ENCODE measurements at places on chromosomes 5 and 9. TPM values are rescaled to one million over a fixed set of nuclear protein-coding genes. Genes with fewer than 3 reads are reported as not detected.

DNA sequence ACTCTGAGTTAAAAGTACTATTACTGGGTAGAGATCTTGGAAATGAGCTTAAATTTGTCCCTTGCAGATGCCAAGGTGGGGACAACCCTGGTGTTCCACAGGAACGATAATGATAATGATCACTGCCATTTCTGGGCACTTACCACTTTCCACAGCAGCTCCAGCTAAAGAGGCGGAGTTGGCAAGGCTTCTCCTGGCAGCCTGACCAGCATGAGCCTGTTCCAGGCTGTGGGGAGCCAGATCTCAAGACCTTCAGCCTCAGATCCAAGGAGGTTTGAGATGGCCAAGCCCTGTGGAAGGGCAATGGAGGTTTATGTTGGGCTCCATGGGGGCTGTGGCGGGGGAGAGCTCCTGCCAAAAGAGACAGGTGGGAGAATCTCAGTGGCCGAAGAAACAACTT lies 244.9 kb upstream of the MVB12B start:
- H3K27me3 ChIP-seq, result no peaks in the 10 kb centered on the region
- H3K27ac ChIP-seq, result no peak overlapping the region
- no peak for DNase-seq
- H3K4me1 ChIP-seq, result no peaks in the 10 kb centered on the region

DNA sequence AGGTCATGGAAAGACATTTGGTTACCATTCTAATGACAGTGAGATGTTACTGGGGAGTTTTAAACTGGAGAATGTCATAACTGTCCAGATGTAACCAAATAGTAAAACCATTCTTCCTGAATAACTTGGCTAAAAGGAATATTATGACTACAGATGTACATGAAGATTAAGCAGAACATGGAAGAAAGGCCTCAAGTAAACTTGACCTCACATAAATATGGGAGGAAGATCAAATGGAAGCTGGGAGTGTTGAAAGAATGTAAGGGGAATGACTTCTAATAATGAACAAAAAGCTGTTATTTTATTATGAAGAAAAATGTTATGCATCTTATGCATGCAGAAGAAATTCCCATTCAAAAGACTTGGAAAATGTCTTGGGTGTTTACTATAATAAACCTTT lies 107.7 kb upstream of the CDKN2B start:
- no peaks in the 10 kb centered on the region for H3K36me3 ChIP-seq
- no peak for DNase-seq
- H3K4me3 ChIP-seq, result no peak overlapping the region

- peaks cover 13% of the 10 kb centered on the region for H3K4me1 ChIP-seq
- H3K27me3 ChIP-seq, result no peaks in the 10 kb centered on the region
- H3K27ac ChIP-seq, result no peak overlapping the region
- H3K4me3 ChIP-seq, result no peak overlapping the region
- DNase-seq, result no peak
Measured at GRCh38 chr5:31990701-31991110, 183.4 kb downstream of the GOLPH3 start.

DNA sequence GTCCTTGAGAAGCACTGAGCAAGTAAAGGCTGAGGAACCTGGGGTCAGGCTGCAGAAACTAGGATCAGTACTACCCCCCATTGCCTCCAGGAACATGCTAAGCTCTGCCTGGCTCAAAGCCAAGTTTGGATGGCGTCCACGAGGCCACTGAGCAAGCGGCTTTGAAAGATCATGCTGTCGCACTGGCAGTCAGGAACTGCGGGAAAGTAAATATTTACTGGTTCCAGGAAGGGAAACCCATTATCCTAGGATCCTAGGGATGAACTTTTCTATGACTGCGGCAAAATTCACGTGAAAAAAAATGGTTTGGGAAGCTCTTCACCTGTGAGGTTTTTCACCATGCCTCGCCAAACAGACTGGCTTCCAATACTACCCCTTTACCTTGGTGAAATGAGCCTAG lies 75.3 kb upstream of the PJA2 start:
- H3K4me3 ChIP-seq, result no peak overlapping the region
- no peak overlapping the region for H3K27ac ChIP-seq
- peak; percentile 97 for DNase-seq
- no peaks in the 10 kb centered on the region for H3K36me3 ChIP-seq

Gene AP3B1
- 39.0 TPM for total RNA-seq

- H3K27ac ChIP-seq, result no peak overlapping the region
- no peak for DNase-seq
Measured at GRCh38 chr9:121626012-121626411, 25.4 kb upstream of the DAB2IP start.

GRCh38 chr9:98929071-98929470 lies 14.6 kb upstream of the COL15A1 start:
- H3K4me3 ChIP-seq, result no peak overlapping the region
- H3K4me1 ChIP-seq, result no peaks in the 10 kb centered on the region
- H3K27me3 ChIP-seq, result no peaks in the 10 kb centered on the region
- DNase-seq, result no peak
- H3K27ac ChIP-seq, result no peak overlapping the region

Gene ECM2
- 63.1 TPM for total RNA-seq

- no peak for DNase-seq
- H3K27me3 ChIP-seq, result no peaks in the 10 kb centered on the region
- no peaks in the 10 kb centered on the region for H3K4me1 ChIP-seq
- no peak overlapping the region for H3K27ac ChIP-seq
- no peaks in the 10 kb centered on the region for H3K36me3 ChIP-seq
- H3K4me3 ChIP-seq, result no peak overlapping the region
Measured at GRCh38 chr9:82558346-82558745, 504.6 kb downstream of the RASEF start.

Gene ABCA1
- 140 TPM for total RNA-seq

Gene SPATA31C1
- not detected for total RNA-seq

DNA sequence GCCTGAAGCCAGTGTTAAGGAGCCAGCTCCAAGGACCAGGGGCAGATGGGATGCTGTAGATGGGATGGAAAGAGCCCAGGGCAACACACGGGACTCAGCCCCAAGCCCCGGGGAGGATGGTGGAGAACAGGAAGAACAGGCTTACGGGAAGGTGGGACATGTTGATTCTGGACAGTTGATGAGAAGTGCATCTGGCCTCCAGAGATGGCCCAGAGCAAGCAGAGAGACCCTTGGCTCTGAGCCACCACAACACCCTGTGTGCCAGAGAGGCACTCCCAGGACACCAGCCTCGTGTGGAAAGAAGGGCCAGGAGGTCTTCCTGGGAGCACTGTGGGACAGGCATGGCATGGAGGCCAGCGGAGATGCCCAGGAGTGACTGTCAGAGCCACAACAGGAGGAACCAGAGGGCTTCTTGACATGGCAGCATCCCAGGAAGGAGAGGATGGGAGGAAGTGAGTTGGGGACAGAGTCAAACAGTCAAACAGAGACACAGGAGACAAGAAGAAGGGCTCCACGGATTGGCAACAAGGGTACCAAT lies 156.3 kb upstream of the MVB12B start:
- H3K27ac ChIP-seq, result no peak overlapping the region
- H3K27me3 ChIP-seq, result no peaks in the 10 kb centered on the region
- H3K4me3 ChIP-seq, result no peak overlapping the region
- no peaks in the 10 kb centered on the region for H3K36me3 ChIP-seq

DNA sequence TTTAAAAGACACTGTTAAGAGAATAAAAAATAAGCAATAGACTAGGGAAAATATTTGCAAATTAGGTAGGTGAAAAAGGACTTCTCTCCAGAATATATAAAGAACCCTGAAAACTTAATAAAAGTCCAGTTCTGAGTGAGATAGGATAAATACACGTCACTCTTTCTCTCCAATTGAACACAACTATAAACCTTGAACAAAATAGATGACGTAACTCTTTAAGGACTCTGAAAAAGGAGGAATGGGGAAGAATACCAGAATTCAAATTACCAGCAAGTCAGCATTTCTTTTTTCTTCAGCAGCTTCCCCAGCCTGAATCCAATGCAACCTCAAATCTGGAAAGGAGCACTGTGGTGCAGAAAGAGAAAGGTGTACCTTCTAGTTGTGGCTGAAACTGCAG lies 6.8 kb upstream of the WDR41 start:
- H3K4me1 ChIP-seq, result no peaks in the 10 kb centered on the region
- no peak overlapping the region for H3K27ac ChIP-seq
- H3K27me3 ChIP-seq, result peaks cover 2% of the 10 kb centered on the region
- no peaks in the 10 kb centered on the region for H3K36me3 ChIP-seq
- DNase-seq, result no peak

GRCh38 chr9:109579191-109579948 lies 81.3 kb upstream of the PTPN3 start:
- peak overlapping the region; percentile 64 for H3K27ac ChIP-seq
- no peak for DNase-seq
- no peaks in the 10 kb centered on the region for H3K4me1 ChIP-seq
- no peaks in the 10 kb centered on the region for H3K27me3 ChIP-seq

Measured in lung (tissue), 17 donors.